ENCODE measurements at places on chromosomes 7 and 10. TPM values are rescaled to one million over a fixed set of nuclear protein-coding genes. Genes with fewer than 3 reads are reported as not detected.

FXYD4 gene
- not detected for total RNA-seq

CALML3 gene
- not detected for total RNA-seq

ARL5B gene
- total RNA-seq, result 108 TPM

- peak overlapping the region; percentile 90 for H3K27ac ChIP-seq
- DNase-seq, result peak; percentile 75
- peaks cover 20% of the 10 kb centered on the region for H3K27me3 ChIP-seq
- H3K4me3 ChIP-seq, result peak overlapping the region; percentile 93
- peaks cover 16% of the 10 kb centered on the region for H3K4me1 ChIP-seq
- no peaks in the 10 kb centered on the region for H3K36me3 ChIP-seq
Measured at GRCh38 chr10:134247-135131, 766 bp upstream of the ZMYND11 start.

DNA sequence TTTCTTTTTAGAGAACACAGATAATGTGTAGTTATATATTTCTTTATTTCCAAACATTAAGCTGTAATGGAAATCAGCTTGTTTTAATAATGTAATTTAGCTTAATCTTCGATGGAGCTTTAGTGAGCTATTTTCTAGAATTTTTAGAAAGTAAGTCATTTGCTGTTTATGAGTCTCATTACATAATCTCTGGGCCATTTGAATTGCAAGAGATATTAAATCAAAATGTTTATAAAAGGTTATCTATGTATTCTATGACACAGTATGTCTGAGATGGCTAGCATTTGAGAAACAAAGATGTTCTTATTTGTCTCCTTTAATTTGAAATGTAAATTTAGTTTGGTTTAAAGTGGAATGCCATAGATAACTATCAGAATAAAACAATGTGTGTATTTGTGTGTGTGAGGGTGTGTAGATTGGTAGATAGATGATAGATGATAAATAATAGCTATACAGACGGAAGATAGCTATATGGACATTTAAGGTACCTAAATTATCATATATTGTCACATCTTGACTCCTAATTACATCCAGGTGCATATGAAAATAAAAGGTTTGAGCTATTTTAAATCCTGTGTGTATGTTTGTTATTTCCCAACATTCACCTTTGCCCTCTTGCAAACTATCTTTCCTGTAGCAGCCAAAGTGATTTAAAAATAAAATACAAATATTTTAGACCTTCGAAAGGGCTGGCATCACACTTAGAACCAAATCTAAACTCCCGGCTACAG is 478.0 kb upstream of the KLF6 start:
- H3K36me3 ChIP-seq, result no peaks in the 10 kb centered on the region
- DNase-seq, result no peak
- no peaks in the 10 kb centered on the region for H3K27me3 ChIP-seq
- H3K4me3 ChIP-seq, result no peak overlapping the region
- H3K4me1 ChIP-seq, result no peaks in the 10 kb centered on the region
- no peak overlapping the region for H3K27ac ChIP-seq

GRCh38 chr7:1505731-1506550 is 1.8 kb upstream of the INTS1 start:
- no peak overlapping the region for H3K27ac ChIP-seq
- DNase-seq, result no peak

DNA sequence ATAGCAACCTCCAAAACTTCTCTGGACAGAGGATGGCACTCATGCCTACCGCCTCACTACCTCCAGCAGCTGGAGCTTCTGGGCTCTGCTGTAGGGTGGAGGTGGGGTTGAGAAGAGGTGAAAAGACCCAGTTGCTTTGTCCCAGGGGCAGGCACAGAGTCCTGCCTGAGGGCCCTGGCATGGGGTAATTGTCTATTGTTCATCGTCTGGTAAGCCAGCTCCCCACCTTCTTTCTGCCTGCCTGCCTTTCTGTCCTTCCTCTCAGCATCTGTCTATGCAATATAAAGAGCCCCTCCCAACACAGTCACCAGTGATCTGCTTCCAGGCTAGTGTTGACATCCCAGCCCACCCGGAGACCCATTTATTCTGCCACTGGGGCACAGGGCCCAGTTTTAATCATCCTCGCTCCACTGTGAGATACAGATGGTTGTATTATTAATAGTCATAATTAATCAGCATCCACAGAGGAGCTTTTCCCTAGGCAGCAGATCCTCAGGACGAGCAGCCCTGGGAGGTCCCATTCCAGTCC is 39.0 kb downstream of the ZMIZ1 start:
- H3K4me1 ChIP-seq, result peaks cover 12% of the 10 kb centered on the region
- no peaks in the 10 kb centered on the region for H3K36me3 ChIP-seq
- no peaks in the 10 kb centered on the region for H3K27me3 ChIP-seq

DNA sequence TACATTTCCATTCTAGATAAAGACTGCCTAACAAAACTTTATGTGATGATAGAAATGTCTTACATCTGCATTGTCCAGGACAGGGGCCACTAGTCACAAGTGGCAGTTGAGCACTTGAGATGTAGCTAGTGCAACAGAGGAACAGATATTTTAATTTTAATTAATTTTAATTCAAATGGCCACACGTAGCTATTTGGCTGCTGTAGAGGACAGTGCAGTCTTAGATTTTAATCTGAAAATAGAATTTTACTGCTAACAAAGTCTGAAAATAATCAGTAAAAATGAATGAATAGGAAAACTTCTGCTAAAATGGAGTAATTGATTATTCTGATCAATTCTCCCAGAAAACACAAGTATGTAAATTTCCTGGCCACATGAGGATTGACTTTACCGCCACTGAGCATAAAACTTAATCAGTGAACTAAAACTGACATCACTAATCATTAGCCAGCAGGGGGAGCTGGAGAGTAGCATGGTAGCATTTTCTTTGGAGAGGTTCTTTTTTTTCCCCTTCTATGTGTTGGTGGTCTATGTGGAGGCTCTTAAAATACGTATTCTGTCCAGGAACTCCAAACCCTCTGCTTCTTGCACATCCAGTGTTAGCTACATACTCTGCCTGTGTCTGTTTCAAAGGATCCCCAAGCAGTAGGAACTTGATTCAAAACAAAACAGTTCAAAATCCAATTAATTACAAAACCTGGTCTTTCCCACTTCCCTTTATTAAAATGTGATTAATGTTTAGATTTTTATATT is 52.1 kb downstream of the TSPAN12 start:
- DNase-seq, result peak; percentile 80
- no peaks in the 10 kb centered on the region for H3K4me1 ChIP-seq
- H3K4me3 ChIP-seq, result no peak overlapping the region
- H3K27me3 ChIP-seq, result no peaks in the 10 kb centered on the region

- no peak for DNase-seq
- no peaks in the 10 kb centered on the region for H3K4me1 ChIP-seq
- no peak overlapping the region for H3K4me3 ChIP-seq
- H3K36me3 ChIP-seq, result no peaks in the 10 kb centered on the region
Measured at GRCh38 chr10:131239926-131240325, 71.6 kb downstream of the TCERG1L start.

DNA sequence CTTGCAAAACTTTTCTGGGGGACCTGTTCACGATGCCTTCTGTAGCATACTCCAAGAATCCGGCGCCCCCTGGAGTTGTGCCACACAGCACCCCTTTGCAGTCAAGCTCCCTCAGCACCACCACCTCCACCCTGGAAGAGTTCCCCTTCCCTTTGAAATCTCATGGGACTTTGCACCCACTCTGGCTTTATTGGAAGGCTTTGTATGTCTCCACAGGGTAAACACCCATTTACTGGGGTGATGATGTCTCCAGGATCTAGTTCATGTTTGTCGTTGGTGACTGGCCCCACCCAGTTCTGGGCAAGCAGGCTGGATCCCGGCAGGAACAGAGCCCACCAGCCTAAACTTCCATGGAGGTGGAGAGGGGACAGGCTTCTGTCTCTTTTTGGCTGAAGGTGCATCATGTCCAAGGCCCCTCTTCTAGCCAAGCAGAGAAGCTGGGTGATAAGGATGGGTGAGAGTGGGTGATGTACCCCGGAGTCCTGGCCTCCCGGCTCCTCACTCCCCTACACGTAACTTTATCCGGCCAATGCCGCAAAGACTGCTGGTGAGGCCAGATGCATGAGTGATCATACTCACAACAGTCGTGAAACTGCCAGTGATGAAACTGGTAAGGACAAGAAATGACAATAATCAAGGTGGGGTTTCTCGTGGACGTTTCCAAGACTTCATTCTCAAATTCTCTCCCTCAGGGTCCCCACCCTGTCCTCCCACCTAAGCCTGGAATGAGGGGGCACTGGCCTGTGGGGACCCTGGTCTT is 695 bp upstream of the CLDN4 start:
- no peaks in the 10 kb centered on the region for H3K36me3 ChIP-seq
- DNase-seq, result no peak
- peaks cover 38% of the 10 kb centered on the region for H3K4me1 ChIP-seq
- H3K27me3 ChIP-seq, result peaks cover 9% of the 10 kb centered on the region
- no peak overlapping the region for H3K4me3 ChIP-seq
- H3K27ac ChIP-seq, result no peak overlapping the region

GRCh38 chr7:150974468-150975391 is 3.4 kb downstream of the KCNH2 start:
- peak; percentile 71 for DNase-seq
- peaks cover 62% of the 10 kb centered on the region for H3K4me1 ChIP-seq
- peak overlapping the region; percentile 71 for H3K4me3 ChIP-seq
- H3K36me3 ChIP-seq, result no peaks in the 10 kb centered on the region

DNA sequence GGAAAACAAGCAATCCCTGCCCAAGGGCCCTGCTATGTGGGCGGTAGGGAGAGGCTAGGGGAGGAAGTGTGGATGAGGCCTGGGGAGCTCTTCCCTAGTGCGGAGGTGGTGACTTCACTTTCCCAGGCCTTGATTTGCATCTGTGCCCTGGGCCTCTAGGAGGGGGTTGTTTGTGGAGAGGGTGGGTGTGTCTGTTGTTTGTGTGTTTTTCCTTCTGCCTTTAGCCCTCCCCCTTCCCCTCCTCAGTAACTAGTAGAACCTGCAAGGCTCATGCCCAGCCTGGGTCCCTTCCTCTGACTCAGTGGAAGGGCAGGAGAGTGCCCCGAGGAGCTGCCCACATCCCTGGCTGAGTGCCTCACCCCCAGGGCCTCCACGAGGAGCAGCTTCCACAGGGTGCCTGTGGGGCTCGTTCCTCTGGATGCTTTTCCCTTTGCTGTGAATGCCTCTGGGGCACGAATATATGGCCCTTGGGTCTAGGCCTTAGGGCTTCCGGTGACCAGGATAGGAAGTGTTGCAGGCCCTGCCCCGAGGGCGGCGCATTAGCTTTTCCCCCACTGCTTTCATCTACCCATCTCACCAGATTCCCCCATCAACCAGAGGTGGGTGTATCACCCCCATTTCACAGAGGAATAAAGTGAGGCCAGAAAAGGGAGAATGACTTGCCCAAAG is 89.4 kb upstream of the DUSP5 start:
- no peak overlapping the region for H3K27ac ChIP-seq
- H3K4me1 ChIP-seq, result no peaks in the 10 kb centered on the region

DNA sequence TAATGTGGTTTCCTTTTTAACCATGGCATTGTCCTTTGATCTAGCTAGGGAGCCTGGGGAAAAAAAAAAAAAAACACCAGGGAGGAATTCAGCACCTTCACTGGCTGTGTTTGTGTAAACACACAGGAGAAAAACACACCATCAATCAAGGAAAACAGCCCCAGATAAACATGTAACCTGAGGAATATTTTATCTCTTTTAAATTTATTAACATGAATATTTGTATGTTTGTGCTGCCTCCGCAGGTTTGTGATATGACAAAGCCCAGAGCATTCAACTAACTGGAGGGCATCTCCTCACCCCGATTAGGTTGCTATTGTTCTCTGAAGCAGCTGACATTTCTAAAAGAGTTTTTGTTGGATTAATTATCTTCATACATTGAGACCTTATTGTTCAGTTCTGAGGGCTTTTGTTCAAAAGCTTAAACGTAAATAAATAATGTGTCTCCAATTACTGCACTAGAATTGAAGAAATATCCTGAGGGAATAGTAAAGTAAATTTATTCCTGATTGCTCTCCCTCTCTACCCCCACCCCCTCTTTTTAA is 89.4 kb upstream of the SEMA3E start:
- H3K27ac ChIP-seq, result no peak overlapping the region
- H3K4me3 ChIP-seq, result no peak overlapping the region
- H3K27me3 ChIP-seq, result no peaks in the 10 kb centered on the region
- DNase-seq, result peak; percentile 32

DNA sequence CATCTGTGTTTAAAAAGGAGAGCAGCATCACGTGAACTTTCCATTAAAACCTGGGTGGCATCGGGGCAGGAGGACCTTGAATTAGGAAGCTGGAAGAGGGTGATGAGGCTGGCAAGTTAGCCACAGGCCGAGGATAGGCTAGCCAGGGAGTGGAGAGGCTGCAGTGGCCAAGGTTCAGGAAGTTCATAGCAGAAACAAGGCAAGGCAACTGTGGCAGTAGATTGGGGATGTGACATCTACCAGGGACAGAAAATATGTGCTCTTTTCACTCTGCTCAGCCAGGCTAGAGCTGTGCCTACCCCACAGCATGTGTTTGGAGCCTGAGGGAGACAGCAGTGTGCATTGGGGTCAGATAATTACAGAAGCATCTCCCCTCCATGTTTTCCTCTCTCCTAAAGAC is 2.2 kb upstream of the INPP5F start:
- peaks cover 33% of the 10 kb centered on the region for H3K4me1 ChIP-seq
- H3K36me3 ChIP-seq, result no peaks in the 10 kb centered on the region
- H3K4me3 ChIP-seq, result no peak overlapping the region

DNA sequence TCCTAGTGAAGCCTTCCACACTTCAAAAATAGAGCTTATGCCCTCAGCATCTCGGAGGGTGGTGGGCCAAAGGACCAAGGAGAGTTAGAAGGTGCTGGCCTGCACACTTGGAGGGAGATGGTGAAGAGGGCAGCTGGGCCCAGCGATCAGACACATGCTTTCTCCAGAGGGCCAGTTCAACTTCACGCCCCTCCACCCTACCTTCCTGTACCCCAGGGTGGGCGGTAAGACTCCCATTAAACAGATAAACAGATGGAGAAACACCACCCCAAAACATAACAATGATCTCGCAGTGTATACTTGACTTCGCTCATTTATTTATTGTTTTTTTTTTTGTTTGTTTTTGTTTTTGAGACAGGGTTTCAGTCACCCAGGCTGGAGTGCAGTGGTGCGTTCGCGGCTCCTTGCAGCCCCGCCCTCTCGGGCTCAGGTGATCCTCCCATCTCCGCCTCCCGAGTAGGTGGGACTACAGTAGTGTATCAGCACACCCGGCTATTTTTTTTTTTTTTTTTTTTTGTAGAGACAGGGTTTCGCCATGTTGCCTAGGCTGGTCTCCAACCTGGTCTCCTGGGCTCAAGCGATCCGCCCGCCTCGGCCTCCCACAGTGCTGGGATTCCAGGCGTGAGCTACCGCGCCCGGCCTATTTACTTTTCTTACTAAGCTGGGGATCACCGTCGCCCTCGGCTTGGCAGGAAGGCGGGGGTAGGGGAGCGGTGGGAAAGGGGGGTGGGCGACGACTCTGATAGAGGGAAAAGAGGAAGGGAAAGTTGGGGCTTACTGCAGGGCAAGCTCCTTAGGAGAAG is 1.8 kb downstream of the C10orf95 start:
- peak; percentile 79 for DNase-seq
- peaks cover 9% of the 10 kb centered on the region for H3K27me3 ChIP-seq
- H3K27ac ChIP-seq, result no peak overlapping the region

Measured in neural progenitor cell (in vitro differentiated cells).